Activated CD4-positive, alpha-beta T cell treated with anti-CD3 and anti-CD28 coated beads, Interleukin-2, Interleukin-6, amounts not matched to agents 100 ng/mL and 50 ng/mL, durations not matched to agents 16 hours and 8 hours (primary cell): ENCODE measurements at places on chromosomes 1 and 21.

GRCh38 chr1:175128523-175128922 lies 60.9 kb downstream of the TNN start:
- DNase-seq, result no peak

- no peak for DNase-seq
Observed at GRCh38 chr21:16302851-16303282, 573.1 kb downstream of the USP25 start.

DNA sequence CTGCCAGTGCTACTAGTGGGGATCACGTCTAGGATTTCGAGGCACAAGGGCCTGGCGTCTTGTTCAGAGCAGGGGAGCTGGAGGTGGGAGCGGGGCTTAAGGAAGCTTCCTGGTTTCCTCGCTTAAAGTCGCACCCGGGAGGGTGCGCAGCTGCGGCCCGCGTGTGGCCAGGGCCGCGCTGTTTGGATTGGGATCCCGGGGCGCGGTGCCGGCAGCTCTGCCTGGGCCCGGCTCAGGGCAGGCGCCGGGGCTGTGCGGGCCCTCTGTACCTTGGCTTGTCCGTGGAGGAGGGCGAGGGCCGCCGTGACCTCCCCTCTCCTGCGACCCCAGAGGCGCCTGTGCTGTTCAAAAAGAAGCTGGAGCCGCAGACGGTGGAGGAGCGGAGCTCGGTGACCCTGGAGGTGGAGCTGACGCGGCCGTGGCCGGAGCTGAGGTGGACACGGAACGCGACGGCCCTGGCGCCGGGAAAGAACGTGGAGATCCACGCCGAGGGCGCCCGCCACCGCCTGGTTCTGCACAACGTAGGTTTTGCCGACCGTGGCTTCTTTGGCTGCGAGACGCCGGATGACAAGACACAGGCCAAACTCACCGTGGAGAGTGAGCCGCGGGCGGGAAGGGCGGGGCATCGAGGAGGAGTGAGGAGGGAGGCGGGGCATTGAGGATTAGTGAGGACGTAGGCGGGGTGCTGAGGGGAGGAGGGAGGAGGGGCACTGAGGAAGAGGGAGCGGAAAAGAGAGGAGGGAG lies 67.8 kb downstream of the OBSCN start:
- DNase-seq, result peak; percentile 94

- DNase-seq, result no peak
Observed at GRCh38 chr1:33348194-33348593, 27.3 kb upstream of the A3GALT2 start.

DNA sequence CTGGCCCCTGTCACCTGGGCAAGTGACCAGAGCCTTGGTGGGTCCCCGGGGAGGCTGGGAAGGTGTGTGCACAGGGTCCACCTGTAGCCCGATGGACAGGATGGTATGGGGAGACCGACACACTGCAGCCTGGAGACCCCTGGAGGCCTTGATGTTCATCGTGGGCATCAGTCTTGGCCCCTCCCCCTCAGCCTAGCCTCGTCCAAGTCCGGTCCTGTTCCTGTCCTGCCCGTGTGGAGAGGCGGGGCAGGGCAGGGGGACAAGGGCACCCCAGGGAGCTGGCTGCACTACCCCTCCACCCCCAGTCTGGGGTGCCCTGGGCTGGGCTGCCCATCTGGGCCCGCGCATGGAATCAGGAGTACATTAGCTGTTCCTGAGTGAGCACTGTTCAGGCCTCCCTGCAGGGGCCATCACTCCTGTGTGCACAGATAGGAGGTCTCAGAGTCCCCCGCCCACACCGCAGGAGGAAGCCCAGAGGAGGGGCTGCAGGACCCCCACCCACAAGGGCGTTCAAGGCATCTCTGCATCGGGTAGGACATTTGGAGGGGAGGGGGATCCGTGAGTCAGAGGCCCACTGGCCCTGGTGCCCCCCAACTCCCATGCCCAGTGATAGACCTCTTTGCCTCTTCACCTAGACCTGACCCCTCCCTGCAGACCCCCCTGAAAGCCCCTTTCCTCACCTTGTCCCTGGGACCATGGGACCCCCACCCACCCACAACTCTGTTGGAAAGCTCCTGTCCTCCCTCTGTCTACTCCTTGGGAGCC lies 63.2 kb downstream of the WNT9A start:
- DNase-seq, result no peak

DNA sequence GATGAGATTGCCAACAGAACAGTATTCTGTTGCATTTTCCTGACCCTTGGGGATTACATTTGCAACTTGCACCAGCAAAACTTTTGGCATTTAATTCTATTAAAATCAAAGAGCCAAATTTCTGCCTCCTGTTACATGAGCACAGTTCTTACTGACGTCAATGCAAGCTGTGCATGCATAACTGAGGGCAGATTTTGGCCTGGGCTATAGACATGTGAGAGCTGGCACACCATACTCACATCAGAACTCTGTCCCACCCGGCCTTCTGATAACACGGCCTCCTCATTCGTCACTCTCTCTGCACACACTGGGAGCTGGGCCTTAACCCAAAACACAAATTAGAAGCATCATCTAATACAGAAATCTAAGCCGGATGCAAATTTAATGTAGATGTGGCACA lies 31.5 kb downstream of the PAPPA2 start:
- no peak for DNase-seq

GRCh38 chr1:156874572-156875340 lies 14.1 kb downstream of the NTRK1 start:
- no peak for DNase-seq

- no peak for DNase-seq
Observed at GRCh38 chr1:25106976-25107642, 125.2 kb downstream of the SYF2 start.

DNA sequence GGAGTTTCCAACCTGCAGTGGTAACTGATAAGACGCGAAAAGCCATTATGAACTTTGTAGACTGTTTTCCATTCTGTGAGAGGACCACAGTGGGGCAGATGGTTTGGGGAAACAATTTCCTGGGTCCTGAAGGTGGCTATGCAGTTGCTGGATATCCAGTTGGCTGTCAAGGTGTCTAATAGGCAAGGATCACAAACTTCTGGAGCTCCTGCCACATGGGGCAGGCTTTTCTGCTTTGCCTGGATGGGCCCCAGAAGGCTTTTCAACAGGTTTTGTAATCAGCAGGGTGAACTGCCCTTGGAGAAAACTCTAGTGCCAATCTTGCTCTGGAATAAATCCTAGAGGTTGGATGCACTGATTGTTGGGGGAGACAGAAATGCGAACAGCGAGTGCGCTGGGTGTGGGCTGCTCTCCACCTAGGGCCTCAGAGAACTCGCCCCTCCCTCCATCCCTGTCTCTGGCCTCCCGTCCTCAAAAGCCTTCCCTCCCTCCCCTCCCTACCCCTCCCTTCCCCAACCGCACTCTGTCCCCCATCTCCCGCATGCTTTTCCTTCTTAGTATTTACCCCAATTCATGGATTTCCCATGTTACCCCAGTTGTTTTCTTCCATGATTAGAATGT lies 210.3 kb upstream of the USP24 start:
- DNase-seq, result no peak

DNA sequence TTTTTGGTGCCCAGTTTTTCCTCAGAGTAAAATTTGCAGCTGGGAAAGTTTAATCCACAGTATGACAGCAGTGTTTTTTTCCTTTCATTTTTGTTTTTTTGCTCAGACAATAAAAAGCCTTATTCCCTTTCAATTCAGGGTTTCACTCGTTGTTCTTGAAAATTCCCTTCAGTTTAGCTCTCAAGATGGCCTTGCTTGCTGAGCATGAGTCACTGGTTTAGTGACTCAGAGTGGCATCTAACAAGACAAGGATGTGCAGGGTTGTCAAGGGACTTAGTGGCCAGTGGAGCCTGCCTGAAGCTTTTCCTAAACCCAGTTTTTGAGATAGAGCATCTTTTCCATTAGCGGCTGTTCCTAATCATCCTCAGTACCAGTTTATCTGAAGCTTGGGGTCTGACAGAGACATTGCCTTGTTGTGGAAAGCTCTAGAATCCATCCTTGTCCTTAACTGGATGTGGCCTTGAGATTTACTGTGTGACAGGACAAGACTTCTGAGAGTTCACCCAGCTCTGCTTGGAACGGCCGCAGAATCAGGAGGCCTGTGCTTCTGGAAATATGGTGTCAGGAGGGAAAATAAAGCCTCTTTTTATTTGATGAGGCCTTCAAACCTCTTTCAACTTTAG lies 48.4 kb upstream of the DNAJC6 start:
- DNase-seq, result peak; percentile 60

GRCh38 chr1:98325646-98326440 lies 335.7 kb upstream of the SNX7 start:
- DNase-seq, result no peak

DNA sequence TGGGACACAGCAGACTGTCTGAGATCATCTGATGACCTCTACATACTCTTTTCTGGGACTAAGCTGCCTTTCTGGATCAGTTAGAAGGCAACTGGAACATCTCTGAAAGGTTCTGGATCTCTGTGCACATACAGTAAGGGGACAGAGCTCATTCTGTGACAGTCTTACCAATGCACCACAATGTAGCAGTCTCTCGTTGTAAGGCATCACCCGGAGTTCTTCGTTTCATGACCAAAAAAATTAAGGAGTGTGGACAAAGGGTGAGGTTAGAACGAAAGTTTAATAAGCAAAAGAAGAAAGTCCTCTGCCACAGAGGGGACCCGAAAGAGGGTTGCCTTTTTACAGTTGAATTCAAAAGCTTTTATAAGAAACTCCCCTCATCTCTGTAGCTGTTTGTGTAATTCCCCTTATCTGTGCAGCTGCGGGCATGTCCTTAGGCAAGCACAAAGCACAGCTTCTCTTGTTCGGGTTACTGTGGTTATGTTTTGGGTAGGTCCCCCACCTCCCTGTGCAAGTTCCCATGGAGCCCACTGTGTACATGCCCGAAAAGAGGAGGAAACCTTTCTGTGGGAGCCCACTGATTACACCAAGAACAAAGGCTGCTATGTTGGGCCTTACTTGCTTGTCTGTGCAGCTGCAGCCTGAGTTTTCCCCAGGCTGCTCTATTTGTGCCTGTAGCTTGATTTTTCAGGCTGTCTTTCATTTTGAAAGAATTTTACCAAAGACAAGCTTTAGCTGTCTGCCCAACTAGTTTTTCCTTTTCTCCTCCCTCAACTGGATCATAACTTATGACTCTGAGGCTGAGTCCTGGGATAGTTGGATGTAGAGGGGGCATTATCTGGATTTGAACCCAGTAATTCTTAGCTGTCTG lies 53.1 kb upstream of the CACNA1E start:
- DNase-seq, result no peak

DNA sequence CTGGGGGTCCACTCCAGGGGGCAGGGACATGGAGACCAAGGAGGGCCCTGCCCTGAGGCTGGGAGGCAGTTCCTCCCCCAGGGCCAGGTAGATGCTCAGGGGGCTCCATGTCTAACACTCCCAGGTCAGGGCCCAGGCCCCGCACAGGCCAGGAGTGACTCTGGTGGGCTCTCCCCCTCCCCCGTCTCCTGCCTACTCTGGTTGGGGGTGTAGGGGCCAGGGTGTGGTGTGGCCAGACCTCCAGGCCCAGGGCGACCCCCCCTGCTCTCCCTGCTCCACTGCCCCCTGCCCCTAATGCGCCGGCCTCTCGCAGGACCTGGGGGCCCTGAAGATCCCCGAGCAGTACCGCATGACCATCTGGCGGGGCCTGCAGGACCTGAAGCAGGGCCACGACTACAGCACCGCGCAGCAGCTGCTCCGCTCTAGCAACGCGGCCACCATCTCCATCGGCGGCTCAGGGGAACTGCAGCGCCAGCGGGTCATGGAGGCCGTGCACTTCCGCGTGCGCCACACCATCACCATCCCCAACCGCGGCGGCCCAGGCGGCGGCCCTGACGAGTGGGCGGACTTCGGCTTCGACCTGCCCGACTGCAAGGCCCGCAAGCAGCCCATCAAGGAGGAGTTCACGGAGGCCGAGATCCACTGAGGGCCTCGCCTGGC lies 19.7 kb upstream of the CCDC27 start:
- no peak for DNase-seq

DNA sequence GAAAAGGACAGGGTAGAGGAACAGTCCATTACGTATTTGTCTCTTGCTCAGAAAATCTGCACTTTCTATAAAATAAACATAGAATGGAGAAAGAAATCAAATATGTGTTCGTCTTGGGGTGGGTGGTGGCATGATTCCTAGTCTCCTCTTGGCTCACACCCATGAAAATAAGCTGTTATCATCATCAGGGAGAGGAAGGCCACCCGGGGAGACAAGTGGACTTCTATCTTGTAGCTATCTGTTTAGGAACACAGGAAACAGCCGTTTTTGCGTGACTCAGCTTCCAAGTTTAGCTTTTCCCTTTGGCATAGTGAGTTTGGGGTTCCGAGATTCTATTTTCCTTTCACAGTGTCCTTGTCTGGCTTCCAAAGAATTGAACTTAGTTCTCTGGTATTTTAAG lies 622.3 kb downstream of the PTPRU start:
- no peak for DNase-seq

GRCh38 chr21:27082431-27083010 lies 115.6 kb upstream of the ADAMTS5 start:
- DNase-seq, result no peak

GRCh38 chr1:162974810-162975209 lies 94.4 kb upstream of the RGS4 start:
- no peak for DNase-seq

DNA sequence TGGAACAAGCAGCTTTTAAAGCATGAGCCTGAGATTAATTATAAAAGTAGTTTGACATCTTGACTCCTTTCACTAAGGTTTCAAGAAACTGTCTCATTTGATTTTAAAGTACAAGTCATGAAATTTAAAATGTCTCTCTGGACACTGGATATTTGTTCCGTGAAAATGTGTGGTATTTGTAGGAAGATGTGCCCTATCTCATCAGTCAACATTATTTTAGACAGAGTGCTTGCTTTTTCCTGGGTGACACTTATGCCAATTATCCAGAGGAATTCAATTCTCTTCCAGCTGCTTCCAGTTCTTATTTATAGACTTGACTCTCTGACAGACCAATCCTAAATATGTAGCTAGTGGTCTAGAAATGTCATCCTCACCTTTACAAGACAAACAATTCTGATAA lies 300.4 kb downstream of the PLA2G4A start:
- DNase-seq, result no peak

GRCh38 chr1:48093696-48094528 lies 96.7 kb upstream of the TRABD2B start:
- DNase-seq, result peak; percentile 76

- no peak for DNase-seq
Observed at GRCh38 chr1:185540295-185540694, 193.9 kb upstream of the HMCN1 start.

DNA sequence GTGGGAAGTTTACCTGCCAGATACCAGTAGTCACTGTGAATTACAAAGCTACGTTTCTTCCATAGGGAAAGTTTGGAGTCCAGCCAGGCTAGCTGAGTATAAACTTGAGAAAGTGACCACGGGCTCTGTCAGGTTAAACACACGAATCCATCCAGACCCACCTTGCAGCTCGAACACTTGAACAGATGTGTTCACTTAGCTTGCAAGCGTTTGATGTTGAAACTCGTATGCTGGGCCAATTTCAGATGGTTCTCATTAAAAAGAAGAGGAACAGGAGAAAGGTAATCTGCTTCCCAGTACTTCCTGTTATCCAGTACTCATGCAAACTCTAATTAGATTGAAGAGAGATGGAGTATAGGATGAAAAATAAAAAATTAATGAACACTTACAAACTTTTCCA lies 636.4 kb downstream of the SMYD3 start:
- DNase-seq, result no peak

DNA sequence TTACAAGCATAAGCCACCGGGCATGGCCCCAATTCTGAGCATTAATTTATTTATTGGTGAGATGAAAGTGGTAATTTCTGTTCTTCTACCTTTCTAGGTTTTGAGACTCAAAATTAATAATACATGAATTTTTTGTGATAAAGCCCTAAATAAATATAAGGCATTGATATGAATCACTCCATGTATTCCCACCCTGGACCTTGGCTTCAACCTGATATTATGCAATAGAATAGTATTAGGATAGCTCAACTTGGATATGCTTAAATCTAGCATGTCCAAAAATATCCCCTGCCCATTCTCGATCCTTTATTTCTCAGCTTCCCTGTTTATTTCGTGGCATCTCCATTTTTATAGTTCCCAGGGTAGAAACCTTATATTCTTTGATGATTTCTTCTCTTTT lies 2.5 kb downstream of the AGL start:
- DNase-seq, result no peak
